ENCODE measurements at places on chromosomes 3 and 15.

DNA sequence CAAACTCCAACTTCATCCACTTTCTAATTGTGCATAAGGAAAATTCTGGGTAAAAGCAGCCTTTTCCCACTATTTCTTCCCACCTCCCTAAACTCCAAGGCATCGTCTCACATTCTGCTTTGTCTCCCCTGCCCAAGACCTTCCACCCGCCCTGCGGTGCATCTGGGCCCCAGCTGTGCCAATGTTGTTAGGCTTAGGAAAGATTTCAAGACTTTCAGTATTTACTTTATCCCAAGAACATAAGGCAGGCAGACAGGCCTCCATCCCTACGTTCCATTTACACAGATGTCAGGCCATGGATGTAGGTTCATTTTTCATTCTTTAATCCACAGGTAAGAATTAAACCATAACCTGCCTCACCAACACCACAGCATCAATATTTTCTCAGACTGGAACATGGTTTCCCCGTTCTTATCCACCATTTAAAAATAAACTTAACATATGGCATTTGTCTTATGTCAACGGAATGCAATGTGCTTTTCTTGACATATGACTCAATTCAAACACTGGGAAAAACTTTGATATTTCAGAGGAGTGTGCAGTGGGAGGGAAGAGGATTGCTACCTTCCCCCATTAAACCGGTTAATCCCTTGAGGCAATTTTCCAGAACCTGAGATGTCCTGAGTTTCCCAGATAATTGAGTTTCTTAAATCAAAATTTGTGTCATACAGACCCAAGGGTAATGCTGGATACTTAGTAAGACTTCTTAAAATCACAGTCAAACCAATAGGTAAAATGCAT is 238.0 kb upstream of the LRIG1 start:
- H3K36me3 ChIP-seq, result no peaks in the 10 kb centered on the region
- no peak overlapping the region for H3K27ac ChIP-seq
- H3K27me3 ChIP-seq, result no peaks in the 10 kb centered on the region
- no peak overlapping the region for H3K4me3 ChIP-seq
- ATAC-seq, result no peak

DNA sequence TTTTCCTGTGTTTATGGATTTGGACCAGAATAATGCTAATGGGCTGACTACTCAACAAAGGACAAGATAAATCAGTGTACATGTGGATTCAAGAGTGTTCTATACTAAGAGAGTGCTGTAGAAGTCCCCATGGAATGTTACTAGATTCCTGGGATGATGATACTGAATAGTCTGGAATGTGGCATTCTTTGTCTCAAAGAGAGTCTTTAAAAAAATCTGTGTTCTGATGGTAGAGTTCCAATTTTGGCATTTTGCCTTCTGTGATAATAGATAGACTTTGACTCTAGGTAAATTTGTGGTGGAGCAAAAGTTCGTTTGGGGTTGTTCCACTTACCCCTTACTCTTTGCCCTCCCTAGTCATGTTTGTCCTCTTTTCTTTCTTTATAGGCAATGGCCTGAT is 43.7 kb downstream of the NMD3 start:
- peaks cover 66% of the 10 kb centered on the region for H3K36me3 ChIP-seq
- no peaks in the 10 kb centered on the region for H3K27me3 ChIP-seq

DNA sequence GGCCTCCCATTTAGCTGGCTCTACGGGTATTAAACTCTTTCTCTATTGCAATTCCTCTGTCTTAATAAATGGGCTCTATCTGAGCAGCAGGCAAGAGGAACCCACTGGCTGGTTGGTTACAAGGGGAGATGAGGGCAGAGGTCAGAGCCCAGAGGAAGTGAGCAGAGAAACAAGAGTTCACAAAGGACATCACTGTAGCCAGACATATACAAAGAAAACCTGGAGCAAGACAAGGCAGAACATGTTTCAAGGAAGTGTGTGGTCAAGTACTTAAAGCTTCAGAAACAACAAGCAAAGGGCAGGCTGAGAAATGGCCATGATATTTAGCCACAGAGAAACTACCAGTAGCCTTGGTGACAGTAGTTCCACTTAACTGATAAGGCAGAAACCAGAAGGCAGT is 24.3 kb downstream of the SUSD5 start:
- no peak for ATAC-seq
- no peaks in the 10 kb centered on the region for H3K4me1 ChIP-seq
- H3K27me3 ChIP-seq, result no peaks in the 10 kb centered on the region

- H3K27ac ChIP-seq, result peak overlapping the region; percentile 65
- H3K36me3 ChIP-seq, result no peaks in the 10 kb centered on the region
- H3K4me1 ChIP-seq, result peaks cover 37% of the 10 kb centered on the region
- H3K4me3 ChIP-seq, result no peak overlapping the region
Observed at GRCh38 chr15:31239409-31239808, 87.2 kb upstream of the KLF13 start.
